ENCODE measurements at places on chromosomes 12 and 14.

DNA sequence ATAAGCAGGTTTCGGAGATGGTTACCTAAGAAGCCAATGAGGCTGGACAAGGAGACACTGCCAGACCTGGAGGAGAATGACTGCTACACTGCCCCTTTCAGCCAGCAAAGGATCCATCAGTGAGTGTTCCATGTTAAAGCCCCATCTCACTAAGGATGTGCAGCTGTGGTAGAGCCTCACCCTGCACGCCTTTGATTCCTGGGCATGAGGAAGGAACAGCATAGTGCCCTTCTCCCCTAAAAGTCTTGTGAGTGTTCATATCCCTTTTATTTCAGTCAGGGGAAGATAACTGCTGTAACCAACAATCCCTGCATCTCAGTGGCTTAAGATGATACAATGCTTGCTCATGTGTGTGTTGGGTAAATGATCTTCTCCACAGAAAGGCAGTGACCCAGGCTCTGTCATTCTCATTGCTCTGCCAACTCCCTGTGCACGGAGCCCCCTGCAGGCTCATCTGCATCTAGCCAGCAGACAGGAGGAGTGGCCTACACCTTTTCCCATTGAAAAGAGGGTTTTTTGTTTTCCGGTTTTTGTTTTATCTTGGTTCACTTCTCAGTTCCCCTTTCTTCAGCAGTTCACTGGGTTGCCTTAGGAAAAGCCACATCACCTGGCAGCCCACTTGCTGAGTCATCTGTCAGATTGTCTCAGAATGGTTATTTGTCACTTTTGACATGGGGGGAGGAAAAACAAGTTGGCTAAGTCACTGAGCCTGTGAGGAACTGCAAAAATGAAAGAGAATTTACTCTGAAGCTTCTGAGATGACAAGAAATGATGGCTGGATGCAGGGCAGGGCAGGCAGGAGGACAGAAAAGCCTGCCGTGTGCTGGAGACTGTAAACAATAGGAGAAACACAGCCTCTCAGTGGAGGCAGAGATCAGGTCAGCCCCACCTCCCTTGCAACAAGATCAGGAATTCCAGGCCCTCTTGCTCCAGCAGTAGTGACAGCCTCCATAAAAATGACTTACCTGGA is 193.3 kb downstream of the ANO4 start:
- peak; percentile 69 for DNase-seq

DNA sequence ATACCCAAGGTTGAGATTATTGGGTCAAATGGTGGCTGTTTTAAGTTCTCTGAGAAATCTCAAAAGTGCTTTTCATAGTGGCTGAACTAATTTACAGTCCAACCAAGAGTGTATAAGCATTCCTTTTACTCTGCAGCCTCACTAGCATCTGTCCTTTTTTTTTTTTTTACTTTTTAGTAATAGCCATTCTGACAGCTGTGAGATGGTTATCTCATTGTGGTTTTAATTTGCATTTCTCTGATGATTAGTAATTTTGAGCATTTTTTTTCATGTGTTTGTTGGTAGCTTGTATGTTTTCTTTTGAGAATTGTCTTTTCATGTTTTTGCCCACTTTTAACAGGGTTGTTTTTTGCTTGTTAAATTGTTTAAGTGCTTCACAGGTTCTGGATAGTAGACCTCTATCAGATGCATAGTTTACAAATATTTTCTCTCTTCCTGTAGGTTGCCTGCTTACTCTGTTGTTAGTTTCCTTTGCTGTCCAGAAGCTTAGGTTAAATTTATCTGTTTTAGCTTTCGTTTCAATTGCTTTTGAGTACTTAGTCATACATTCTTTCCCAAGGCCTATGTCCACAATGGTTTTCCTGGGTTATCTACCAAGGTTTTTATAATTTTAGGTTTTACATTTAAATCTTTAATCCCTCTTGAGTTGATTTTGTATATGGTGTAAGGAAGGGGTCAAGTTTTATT is 881.3 kb upstream of the SEL1L start:
- no peak for DNase-seq

DNA sequence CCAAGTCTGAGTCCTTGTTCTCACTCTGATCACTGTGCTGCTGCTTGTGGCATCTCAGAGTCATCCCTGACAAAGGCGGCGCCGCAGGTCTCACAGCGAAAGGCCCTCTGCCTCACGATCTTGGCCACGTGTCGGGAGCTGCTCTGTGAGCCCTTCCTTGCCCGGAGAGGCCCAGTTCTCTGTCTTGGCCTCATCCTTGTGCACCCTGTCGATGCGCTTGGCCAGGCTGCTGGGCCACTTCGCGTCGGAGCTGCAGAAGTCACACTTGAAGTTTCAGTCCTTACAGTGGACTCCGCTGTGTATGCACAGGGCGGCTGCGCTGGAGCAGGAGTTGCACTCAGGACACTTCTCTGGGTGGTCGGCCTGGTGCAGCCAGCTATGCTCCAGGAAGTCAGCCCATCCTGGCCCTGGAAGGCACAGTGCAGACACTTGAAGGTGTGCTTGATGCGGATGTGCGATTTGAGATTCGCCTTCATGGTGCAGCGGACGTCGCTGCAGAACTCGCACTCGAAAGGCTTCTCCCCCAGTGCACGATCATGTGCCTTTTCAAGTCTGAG is 36.4 kb upstream of the SAV1 start:
- DNase-seq, result no peak

GRCh38 chr12:122421187-122421820 is 1.2 kb downstream of the CLIP1 start:
- peak; percentile 69 for DNase-seq

DNA sequence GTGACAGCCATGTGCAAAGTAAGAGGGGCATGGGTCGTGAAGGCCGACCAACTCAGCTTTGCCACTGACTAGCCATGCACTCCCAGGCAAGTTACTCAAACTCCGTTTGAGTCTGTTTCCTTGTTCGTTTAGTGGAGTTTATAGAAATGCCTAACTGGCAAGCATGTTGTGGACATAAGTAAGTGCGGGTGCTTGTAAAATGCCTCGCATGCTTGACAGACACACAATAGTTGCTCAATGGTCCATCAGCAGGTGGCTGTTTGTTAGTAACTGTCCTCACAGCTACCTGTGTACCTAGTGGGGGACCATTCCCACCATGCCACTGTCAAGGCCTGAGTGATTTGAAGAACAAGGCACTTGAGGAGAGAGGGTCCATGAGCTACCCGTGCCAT is 338.3 kb downstream of the DPF3 start:
- DNase-seq, result no peak

DNA sequence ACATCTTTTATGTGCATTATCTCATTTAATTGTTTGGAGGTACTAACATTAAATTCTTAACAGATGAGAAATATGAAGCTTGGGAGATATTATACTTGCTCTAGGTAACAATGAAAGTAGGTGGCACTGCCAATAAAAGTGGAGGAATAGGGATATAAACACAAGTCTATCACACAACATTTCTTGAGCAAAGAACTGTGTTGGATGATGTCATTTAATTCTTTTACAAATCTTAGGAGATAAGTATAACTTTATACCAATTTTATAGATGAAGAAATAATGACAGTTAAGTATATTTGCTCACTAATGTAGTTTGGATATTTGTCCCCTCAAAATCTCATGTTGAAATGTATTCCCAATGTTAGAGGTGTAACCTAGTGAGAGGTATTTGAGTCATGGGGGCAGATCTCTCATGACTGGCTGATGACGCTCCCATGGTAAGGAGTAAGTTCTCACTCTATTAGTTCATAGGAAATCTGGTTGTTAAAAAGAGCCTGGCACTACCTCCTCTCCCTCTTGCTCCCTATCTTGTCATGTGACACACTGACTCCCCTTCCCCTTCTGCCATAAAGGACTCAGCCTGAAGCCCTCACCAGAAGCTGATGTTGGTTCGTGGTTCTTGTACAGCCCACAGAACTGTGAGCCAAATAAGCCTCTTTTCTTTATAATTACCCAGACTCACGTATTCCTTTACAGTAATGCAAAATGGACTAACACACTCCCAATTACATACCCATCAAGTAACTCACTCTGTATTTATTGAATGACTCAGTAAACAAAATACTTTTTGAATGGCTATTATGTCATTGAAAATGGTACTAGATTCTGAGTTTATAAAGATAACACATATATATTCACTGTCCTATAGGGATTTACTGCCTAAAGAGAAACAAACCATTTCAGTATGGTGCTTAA is 146.8 kb upstream of the KITLG start:
- peak; percentile 55 for DNase-seq

DNA sequence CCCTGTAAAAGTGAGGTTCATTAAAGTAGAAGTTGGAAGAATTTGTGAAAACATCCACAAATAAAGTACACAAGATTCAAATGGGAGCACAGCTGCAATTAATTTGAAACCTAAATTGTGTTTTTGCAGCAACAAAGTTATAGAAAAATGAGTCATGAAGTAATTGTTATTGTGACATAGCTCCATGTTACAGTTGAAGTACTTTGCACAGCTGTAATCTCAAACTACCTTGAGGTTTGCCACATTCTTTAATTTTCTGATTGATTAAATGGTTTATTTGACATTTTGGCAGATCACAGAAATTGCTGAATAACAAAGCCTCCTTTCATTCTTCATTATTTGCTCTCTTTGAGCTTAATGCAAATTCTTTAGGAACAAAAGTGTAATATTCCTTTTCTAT is 111.3 kb downstream of the RMST start:
- DNase-seq, result no peak

- DNase-seq, result peak; percentile 83
These were observed 42.9 kb downstream of the DAD1 start for GRCh38 chr14:22545842-22546721.

GRCh38 chr12:109460538-109460937 is 16.6 kb downstream of the KCTD10 start:
- DNase-seq, result no peak

DNA sequence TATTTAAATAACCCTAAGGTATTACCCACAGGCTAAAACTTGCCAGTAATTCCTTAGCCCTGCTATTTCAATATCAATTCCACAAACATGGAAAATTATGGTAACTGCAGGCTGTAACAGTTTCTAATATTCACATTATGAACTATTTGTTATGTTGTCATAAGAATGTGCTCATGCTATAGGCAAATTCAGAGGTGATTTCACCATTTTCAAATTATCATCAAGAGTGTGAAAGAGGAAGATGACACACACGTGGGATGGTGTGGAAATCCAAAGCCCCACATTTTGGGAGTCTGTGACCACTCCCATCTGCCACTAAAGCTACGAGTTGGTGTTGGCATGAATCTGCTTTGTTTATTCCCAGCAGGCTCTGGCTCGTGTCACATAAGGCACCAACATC is 5.9 kb upstream of the MYO1A start:
- DNase-seq, result no peak

GRCh38 chr12:130831876-130832405 is 7.1 kb downstream of the STX2 start:
- DNase-seq, result no peak

- DNase-seq, result no peak
These were observed 92.9 kb downstream of the SPTSSA start for GRCh38 chr14:34368971-34369647.

- DNase-seq, result no peak
These were observed 68.0 kb upstream of the FAR2 start for GRCh38 chr12:29081101-29081500.

DNA sequence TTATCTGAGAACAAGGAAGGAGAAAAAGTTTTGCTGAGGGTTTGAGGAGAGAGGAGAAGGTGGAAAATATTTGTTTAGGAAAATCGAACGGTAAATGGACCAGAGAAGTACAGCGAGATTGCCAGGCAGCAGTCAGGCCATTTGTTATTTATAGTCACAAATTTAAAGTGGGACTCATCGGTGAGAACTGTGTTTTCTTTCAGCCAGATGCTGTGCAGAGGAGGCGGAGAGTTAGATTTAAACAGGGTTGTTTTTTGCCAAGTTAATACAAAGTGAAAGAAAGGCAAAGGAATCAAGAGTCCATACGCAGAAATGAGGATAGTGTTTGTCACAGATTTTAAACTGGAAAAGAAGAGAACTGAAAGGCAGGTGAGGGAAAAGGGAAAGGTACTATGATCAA is 200.6 kb upstream of the CNOT2 start:
- DNase-seq, result no peak

GRCh38 chr12:19186722-19187661 is 57.5 kb downstream of the PLEKHA5 start:
- peak; percentile 39 for DNase-seq

DNA sequence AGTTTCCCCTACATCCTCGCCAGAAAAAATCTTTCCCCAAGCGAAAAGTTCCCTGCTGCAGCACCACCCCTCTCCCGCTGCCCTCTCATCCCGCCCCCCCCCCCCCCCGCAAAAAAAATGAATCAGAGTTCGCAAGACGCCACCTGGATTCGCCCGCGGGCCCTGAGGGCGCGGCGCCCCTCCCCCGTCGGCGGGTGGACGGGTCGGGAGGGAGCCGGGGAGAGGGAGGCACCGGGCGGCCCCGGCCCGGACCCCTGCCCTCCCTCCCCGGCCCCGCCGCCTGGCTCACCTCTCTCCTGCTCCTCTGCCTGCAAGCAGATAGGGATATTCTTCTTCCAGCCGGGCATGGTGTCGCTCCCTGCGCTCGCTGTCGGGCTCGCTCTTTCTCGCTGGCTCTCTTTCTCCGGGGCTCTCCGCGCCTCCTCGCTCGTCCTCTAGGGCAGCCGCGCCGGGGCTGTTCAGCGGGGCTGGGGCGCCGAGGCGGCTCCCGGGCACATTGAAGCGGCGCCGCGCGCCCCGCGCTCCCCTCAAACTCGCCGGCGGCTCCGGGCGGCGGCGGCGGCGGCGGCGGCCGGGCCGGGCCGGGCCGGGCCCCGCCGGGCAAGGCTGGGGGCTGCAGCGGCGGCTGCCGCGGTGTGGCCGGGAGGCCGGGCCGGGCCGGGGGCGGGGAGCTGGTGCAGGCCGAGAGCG is 200.3 kb upstream of the CAND1 start:
- peak; percentile 29 for DNase-seq

- no peak for DNase-seq
These were observed 196.2 kb upstream of the ALG10 start for GRCh38 chr12:33825986-33826602.

DNA sequence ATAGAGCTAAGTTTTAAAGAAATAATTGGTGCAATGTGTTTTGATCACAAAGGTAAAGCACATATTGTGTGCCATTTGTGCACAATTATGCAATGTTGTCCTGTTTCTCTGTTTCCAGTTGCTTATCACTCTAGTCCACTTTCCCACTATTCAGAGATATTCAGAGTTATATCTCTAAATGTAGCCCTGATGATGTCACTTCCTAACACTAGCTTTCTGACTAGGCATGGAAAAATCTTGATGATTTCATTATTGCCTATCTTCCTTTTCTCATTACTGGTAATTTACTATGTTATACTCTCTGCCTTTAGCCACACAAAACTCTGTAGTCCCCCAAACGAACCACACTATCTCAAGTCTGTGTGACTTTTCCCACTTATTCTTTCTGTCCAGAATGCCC is 221.2 kb downstream of the TRHDE start:
- DNase-seq, result peak; percentile 12

GRCh38 chr12:69497308-69498026 is 27.3 kb downstream of the FRS2 start:
- DNase-seq, result no peak
